ENCODE measurements at places on chromosomes 4 and X. TPM values are rescaled to one million over a fixed set of nuclear protein-coding genes. Genes with fewer than 3 reads are reported as not detected.

ABCG2 gene
- total RNA-seq: 0.96 TPM

CD40LG gene
- not detected for total RNA-seq

SNCA gene
- 12.6 TPM for total RNA-seq

CCSER1 gene
- 6.6 TPM for total RNA-seq

MAGEA2 gene
- not detected for total RNA-seq

NLRP2B gene
- total RNA-seq: not detected

FRMD7 gene
- total RNA-seq: not detected

SMR3B gene
- not detected for total RNA-seq

MMRN1 gene
- total RNA-seq: 1.5 TPM

ATP1B4 gene
- total RNA-seq: not detected

BTC gene
- total RNA-seq: 3.1 TPM

BGN gene
- 0.48 TPM for total RNA-seq

PRR32 gene
- not detected for total RNA-seq

SLC25A4 gene
- total RNA-seq: 18.3 TPM

ARHGEF6 gene
- 0.72 TPM for total RNA-seq

MRPL1 gene
- 39.6 TPM for total RNA-seq

TAF1 gene
- 24.5 TPM for total RNA-seq

TLR10 gene
- not detected for total RNA-seq

GAGE13 gene
- not detected for total RNA-seq

CAMK2D gene
- 45.5 TPM for total RNA-seq

DAPP1 gene
- 127 TPM for total RNA-seq

TRIM60 gene
- total RNA-seq: not detected
